Activated CD8-positive, alpha-beta T cell treated with anti-CD3 and anti-CD28 coated beads for 36 hours (primary cell): ENCODE measurements at places on chromosomes 12 and 14. TPM values are rescaled to one million over a fixed set of nuclear protein-coding genes. Genes with fewer than 3 reads are reported as not detected.
A peak's percentile ranks its signal among the peaks of the same experiment; 100 is the strongest.

GRCh38 chr12:111197376-111197944 lies 171.4 kb downstream of the PHETA1 start:
- DNase-seq = no peak

DNA sequence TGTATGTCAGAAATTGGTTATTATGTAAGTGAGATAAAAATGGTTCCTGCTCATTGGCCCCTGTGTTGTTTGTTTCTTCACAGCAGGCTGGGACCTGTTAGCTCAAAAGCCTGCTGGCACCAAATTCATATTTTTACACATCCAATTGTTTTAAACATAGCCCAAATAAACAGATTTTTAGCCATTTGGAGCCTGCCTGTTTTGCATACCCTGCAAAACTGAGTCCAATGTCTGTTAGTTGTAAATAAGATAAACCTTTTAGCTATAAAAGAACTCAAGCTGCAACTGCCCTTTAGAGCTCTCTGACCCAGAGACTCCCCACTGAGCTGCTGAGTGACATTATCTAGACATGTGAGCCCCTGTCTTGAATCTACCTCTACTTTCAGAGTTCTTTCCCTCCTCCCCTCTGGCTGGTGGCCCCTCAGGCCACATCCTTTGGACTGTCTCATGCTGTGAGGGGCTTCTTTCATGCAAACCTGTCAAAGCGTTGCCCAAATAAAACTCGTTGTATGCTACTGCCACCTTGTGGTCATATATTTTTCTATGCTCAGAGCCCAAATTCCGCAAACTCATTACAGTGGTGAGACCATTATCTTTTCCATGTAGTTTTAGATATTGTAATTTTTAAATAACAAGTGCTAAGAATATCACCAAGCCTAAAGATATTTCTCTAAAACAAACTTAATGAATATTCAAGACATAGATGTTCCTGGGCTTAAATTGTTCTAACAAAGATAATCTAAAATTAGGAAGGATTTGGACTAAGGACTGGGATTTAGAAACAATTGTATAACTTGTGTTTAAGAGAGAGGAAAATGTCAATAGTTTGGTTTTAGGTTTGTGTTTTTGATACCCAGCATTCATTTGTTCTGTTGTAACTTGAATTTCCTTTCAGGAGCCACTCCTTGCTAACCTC lies 337.9 kb downstream of the AACS start:
- DNase-seq = peak; percentile 6

GRCh38 chr12:29980304-29980703 lies 196.6 kb upstream of the TMTC1 start:
- no peak for DNase-seq

COX6A1 gene
- total RNA-seq = 396 TPM

POTEG gene
- not detected for total RNA-seq
